Activated CD8-positive, alpha-beta memory T cell treated with anti-CD3 and anti-CD28 coated beads for 48 hours (primary cell): ENCODE measurements at places on chromosomes 3 and 15.

GRCh38 chr15:38565287-38565670 is 665 bp upstream of the RASGRP1 start:
- no peak for DNase-seq

DNA sequence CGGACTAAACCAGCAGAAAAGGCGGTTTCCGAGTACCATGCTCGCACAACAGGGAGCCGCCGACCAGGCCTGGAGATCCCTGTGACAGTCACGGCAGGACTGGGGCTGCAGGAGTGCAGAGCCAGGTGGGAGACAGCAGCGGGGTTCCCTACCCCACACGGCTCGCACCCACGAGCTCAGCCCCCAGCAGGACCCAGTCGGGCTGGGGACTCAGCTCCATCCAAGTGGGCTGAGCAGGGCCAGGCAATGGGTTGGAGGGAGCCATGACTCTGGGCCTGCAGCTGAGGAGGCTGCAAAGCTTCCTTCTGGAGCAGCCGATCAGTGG is 15.8 kb downstream of the XXYLT1 start:
- DNase-seq: no peak

- no peak for DNase-seq
Observed at GRCh38 chr3:41202834-41203345, 3.6 kb downstream of the CTNNB1 start.

GRCh38 chr3:153069598-153070510 is 92.2 kb upstream of the RAP2B start:
- no peak for DNase-seq

GRCh38 chr3:136106101-136106500 is 90.0 kb downstream of the MSL2 start:
- no peak for DNase-seq

GRCh38 chr3:32632533-32633265 is 52.3 kb upstream of the CNOT10 start:
- DNase-seq: no peak

GRCh38 chr3:52860424-52860768 is 25.6 kb upstream of the MUSTN1 start:
- DNase-seq: no peak

GRCh38 chr15:71338265-71338664 is 223.0 kb downstream of the THSD4 start:
- no peak for DNase-seq

DNA sequence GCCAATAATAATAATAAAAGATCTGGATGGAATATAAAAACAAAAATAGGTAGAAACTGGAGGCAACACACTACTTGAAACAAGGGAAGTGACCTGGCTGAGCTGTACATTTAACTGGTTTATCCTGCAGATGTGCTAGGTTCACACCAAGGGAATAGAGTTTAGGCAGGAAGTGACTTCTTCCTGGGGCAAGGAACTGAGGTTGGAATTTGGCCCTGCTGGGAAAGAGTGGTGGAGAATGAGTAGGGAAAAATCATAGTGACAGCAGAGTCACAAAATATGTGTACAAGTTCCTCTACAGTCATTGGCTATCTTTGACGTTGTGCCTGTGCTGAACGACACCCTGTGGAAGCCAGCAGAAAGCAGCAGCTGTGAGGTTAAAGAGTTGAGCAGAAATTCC is 44.1 kb downstream of the ARHGAP11B start:
- DNase-seq: no peak
